ENCODE measurements at places on chromosomes 6 and 20.

DNA sequence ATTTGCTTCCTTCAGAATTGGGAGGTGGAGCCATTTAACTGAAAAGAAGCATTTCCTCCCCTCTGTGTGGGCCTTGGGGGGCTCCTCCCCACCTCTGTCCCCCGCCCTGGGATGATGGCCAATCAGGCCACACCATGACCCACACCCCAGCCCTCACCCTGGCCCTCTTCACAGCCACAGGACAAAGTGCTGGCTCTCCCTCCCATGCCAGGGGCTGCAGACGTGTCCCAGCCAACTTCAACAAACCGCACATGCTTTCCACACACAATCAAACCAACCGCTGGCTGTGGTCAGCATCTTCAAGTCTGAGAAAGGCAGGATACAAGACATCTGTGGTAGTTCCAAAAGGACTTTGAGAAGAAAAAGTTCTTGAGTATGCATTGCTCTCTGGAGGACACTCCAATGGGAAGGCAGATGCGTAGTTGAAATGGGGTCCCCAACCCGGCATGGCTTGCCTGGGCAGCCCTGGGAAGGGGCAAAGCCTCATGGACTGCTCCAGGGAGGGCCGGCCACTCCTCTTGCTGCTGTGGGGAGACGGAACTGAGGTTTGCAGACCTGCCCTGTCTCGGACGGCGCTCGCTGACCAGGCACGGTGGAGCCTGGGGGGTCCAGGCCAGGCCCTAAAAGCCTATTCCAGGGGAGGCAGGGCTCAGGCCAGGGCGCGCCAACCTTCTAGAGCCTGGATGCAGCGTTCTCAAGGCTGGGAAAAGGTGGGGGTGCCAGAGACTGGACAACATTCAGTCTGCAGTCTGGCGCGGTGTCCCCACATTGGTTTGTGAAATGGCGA lies 12.2 kb downstream of the TTLL2 start:
- DNase-seq: no peak

GRCh38 chr20:14664101-14664500 lies 326.7 kb upstream of the FLRT3 start:
- peak; percentile 57 for DNase-seq

DNA sequence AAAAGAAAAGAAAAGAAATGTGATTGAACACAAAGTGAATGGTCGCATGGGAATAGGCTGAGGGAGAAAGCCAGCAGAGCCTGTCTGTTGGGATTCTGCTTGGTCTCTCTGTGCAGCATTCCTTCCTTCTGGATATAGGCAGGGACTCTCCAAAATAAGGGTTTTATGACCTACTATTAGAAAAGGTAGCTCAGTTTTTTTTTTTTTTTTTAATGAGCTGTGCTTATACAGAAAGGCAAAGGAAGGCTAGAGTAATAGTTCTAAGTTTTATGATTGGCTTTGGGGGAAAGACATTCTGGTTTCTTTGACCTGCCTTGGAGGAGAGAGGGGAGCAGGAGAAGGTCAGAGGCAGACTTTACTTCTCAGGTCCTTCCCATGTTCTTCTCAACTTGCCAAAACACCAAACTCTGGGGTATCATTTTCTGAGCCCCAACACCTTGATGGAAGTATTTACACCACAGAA lies 18.8 kb upstream of the IER3 start:
- DNase-seq: no peak

DNA sequence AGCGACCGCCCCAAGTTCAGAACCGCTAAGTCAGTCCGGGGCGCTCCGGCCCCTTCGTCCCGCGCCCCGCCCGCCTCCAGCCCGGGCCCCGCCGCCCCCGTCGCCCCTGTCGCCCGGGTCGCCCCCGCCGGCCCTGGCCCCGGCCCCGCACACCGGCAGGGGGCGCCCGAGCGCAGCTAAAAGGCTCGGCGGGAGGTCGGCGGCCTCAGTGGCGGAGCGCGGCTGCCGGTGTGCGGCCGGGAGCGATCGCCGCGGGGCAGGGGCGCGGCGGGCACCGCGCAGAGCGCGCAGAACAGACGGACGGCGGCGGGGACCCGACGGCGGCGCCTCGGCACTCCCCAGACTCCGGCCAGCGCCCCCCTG lies at the start of gene FNDC1:
FNDC1 (plus strand) TSS at position 208 of the 363 bp plus-strand sequence. CDS start 197 bp downstream, outside the sequence.
- DNase-seq: no peak

- DNase-seq: no peak
Observed at GRCh38 chr20:3563133-3563532, 92.3 kb downstream of the ATRN start.

DNA sequence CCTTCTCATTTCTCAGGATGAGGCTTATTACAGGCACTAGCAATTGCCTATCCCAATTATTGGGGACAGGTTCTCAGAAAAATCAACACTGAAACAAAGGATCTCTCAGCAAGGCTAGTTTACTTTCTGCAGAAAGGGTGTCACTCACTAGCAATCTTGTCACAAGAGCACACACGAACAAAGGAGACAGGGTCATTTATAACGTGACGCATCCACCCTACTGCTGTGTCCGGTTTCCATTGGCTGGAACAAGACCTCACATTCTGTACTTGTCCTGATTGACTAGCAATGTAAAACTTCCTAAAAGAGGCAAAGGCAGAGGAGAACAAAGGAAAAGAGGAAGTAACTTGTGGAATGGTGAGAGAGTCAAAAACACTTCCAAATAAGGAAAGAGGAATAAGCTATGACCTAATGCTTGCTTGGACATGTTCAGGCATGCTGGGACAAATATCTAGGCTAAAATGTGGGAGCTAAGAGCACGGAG lies 160.2 kb upstream of the STXBP5 start:
- DNase-seq: no peak

All from Ammon's horn (tissue), 1 donor.